Left ventricle myocardium inferior (tissue), 1 donor: ENCODE measurements at places on chromosomes 16 and 17.

DNA sequence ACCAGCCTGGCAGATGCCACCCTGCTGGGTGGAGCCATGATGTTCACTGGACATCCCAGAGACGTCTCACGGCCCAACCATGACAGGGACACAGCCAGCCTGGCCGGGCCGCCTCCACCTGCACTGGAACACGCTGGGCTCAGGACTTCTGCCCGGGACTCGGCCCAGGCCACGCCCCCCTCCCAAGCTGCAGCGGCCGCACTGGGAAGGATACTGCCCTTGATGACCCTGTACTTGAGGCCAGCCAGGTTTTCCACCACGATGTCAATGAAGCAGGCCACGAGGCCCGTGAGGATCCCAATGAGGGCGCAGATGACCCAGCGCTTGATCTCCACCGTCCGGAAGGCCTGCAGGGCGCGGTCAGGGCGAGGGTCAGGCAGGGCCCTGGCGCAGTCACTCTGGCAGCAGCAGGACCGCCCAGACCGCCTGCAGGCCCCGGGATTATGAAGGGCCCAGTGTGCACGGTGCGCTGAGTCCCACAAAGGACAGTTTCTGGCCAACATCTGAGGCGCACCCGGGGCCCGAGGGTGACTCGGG is 14.2 kb downstream of the CLCN7 start:
- no peak for DNase-seq

DNA sequence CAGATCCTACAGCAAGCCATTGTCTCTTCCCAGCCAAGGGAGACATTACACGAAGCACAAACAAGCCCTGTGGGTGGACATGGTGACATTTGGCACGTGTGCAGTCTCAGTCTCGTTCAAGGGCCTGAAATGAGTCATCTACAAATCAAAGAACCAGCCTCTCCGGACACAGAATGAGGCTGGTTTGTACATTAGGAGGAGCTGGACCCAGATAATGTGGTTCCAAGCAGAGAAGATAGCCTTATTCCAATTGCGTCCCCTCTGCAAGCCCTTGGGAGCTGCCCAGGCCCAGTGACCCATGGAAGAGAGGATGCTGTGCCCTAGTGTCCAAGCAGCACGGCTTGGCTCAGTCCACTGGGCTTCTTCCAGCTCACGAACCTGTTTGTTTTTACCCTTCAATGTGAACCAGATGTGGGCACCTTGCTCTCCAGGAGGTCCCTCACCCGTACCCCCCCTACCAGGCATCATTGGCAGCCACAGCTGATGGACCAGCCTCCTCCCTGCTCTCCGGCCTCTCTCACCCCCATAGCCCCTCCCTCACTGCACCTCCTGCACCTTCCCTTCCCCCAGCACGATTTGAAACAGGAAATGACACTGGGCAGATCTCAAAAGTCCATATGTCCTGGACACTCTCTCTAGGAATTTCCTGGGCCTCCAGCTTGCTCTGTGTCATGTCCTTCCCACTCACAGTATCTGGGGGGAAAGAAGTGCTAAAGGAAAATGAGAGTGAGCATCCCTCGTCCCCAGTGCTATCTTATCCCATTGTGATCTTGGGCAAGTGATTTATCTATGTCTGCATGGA is 26.2 kb downstream of the KPNA2 start:
- DNase-seq, result no peak

DNA sequence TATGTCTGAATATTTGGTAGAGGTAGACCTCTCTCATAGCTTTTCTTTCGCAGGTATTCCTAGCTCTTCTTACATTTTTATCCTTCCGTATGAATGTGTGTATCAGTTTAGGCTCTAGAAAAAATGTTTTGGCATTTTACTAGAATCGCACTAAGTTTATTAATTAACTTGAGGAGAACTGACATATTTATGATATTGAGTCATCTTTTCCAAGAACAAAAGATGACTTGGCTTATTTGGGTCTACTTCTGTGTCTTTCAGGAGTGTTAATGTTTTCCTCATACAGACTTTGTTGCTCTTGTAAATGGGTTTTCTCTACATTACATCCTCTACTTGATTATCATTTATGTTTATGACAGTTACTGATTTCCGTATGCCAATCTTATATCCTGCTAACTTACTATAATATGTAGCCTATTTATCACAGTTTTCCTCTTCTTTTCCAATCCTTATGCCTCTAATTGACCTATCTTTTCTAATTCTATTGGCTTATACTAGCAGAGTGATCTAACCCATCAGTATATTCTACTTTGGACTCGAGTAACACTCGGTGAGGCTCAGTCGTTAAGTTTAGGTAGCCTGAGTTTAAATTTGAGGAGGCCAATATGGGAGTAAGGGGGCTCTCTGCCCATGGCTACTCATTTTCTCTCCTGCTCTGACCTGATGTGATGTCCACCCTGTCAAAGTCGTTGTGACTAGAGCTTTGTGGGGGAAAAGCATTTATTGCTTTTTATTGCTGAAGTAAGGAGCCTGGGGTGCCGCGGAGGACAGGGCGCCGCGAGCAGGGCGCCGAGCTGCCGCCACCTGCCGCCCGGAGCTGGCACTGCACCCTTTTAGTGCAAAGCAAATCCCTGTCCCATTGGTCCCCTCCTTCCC is 20.0 kb downstream of the ST6GALNAC1 start:
- peak; percentile 78 for DNase-seq

DNA sequence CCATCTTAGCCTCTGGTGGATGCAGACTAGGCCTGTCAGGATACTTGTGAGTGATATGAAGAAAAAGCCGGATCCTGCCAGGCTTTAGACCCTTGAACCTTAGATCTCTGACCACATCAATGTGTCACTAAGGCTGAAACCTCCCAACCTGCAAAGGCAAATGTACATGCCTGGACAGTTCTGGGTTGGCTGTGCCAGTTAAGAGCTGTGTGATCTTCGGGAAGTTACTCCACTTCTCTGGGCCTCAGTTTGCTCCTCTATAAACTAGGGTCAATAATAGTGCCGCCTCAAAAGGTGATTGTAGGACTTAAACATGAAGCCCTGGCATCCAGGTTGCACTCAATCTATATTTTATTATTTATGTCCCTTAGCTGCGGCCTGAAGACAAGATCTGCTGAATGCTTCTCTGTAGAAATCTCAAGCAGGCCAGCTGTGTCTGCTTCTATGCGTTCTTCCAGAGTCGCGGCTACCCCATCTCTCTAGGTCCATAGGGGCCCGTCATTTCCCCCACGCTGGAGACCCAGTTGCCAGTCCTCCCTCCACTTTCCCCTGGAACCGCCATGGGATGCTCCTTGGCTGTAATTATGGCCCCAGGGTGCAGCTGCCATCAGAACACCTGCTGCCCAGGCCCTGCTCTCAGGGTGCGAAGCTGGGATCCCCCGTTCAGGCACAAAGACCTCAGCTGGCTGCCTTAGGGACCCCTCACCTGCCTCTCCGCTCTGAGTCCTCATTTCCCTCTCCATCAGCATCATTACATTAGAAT is 50.2 kb downstream of the AKAP1 start:
- no peak for DNase-seq

GRCh38 chr16:84143784-84144199 is 1.2 kb downstream of the HSDL1 start:
- DNase-seq, result no peak

DNA sequence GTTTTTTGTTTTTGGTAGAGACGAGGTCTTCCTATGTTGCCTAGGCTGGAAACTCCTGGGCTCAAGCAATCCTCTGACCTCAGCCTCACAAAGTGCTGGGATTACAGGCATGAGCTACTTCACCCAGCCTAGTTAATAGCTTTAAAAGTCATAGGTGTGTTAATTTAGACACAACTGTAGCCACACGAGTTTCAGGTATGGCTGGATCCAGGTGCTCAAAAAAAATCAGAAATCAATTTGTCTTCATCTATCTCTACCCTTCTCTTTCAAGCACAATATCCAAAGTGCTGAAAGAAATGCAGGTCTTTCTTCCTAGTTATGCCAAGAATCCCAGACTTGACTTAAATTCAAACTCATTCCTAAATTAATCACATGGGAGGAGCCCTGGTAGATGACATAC is 23.9 kb upstream of the C16orf87 start:
- DNase-seq, result no peak

DNA sequence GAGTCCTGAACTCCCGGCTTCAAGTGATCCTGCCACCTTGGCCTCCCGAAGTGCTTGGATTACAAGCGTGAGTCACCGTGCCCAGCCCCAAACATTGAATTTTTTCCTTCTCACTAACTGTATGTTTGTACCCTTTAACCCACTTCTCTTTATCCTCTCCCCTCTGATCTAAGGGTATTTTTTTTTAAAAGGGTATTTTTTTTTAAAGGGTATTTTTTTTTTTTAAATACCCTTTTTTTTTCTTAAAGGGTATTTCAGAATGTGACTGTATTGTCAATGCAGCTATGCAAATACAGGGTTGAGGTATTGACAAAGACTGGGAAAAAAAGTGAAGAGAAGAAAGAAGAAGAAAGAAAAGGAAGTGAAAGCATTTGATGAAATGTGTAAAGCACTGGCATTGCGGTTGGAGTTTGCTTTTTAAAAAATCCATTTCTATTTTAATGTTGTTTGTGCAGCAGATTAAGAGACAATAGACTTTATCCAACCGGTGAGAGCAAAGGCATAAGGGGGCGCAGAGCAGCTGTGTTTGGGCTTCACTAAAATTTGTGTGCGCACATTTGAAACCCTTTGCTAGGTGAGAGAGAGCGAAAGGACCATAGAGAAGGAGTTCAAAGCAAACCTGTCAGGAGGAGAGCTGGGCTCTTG is 42.4 kb downstream of the SYT17 start:
- no peak for DNase-seq

DNA sequence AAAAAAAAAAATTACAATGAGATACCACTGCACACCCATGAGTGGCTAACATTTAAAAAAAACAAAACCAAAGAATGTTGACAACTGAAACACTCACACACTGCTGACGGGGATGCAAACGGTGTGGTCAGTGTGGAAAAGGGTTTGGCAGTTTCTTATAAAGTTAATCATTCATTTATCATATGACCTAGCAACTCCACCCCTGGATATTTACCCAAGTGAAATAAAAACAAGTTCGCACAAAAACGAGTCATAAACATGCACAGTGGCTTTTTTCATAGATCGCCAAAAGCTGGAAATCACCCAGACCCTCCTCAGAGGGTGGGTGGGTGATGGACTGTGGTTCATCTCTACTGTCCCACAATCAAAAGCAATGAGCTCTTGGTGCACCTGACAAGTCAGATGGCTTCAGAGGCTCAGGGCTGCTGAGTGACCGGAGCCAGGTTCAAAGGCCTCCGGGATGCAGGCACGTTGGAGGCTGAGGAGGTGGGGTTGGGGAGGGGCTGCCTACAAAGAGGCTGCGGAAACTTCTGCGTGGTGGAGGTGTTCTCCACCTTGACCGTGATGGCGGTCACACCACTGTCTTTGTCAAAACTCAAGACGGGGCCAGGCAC is 14.2 kb downstream of the RAB40B start:
- DNase-seq, result no peak

DNA sequence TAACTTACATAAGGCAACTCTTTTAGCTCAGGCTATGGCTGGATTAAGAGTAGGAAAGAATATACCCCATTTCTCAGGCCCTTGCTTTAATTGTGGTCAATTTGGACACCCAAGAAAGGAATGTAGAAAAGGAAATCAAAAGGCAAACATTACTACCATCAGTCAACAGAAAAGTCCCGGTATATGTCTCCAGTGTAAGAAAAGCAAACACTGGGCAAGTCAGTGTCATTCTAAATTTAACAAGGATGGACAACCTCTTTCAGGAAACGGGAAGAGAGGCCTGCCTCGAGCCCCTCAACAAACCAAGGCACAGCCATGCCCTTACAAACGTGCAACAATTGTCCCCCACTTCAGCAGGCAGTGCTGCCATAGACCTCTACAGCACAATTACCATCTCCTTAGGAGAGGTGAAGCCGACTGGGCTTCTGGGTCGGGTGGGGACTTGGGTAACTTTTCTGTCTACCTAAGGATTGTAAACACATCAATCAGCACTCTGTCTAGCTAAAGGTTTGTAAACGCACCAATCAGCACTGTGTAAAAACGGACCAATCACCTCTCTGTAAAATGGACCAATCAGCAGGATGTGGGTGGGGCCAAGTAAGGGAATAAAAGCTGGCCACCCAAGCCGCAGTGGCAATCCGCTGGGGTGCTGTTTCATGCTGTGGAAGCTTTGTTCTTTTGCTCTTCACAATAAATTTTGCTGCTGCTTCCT is 12.4 kb downstream of the MRPL58 start:
- DNase-seq, result no peak

DNA sequence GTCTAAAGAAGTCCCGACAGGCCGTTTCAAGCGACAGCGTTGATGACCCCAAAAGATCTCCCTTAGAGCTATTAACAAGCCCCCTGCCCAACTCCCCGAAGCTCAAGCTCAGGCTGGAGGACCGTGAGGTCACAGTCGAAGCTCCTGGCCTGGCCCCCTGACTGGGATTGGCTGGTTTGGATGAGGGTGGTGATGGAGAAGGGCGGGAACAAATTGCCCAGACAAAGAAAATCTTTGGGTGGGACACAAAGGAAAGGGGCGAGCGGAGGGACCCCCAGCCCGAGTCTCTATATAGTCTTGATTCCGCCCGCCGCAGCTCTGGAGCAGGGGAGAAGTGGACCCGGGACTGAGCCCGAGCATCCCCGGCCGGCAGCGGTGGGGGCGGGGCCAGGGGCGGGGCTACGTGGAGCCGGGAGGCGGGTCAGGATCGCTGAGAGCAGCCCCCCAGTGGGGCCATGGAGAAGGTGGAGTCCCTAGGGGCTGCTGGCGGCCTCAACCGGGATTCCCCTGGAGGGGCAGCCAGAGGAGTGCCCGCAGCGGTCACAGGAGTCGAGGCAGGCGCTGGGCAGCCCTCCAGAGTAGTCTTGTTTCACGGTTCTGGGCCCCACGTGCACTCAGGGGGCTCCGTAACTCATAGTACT is 982 bp upstream of the NEURL4 start:
- peak; percentile 78 for DNase-seq

GRCh38 chr16:719815-720446 is 1.0 kb upstream of the ANTKMT start:
- DNase-seq, result no peak

- no peak for DNase-seq
Observed at GRCh38 chr16:88994695-88995094, 17.7 kb upstream of the CBFA2T3 start.

- no peak for DNase-seq
Observed at GRCh38 chr16:84712138-84712671, 12.4 kb downstream of the USP10 start.

DNA sequence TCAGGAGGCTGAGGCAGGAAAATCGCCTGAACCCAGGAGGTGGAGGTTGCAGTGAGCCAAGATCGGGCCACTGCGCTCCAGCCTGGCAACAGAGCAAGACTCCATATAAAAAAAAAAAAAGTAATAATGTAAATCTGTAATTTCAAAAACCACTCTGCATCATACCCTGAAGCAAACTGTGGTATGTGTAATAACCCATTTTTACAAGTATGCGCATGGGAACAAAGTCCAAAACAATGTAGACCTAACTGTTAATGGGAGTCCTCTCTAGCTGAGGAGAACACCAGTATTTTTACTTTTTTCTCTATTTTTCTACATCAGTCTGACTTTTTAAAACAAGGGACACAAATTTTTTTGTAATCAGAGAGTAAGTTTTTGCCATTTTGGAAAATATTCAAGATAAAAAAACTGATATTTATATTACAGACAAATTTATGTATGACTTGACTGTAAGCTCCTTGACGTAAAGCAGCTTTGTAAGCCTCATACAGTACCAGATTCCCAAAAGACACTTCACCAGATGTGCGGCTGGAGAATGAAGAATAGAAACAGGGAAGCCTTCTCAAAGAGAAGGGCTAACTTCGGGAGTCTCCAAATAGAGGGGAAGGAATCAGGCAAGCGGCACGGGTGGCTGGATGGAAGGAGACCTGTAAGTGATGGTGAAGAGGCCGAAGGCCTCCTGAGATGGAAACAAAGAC is 25.7 kb downstream of the CMTM4 start:
- no peak for DNase-seq
